ENCODE measurements at places on chromosomes 16 and 17. TPM values are rescaled to one million over a fixed set of nuclear protein-coding genes. Genes with fewer than 3 reads are reported as not detected.

MRPL12 gene
- total RNA-seq = 22.1 TPM

MT1B gene
- total RNA-seq = not detected

GRAPL gene
- total RNA-seq = 1.9 TPM

PHB1 gene
- 127 TPM for total RNA-seq

NPIPA7 gene
- 5.8 TPM for total RNA-seq

ZKSCAN2 gene
- 19.0 TPM for total RNA-seq

NPW gene
- total RNA-seq = 1.7 TPM

NMT1 gene
- total RNA-seq = 44.3 TPM

AXIN2 gene
- 8.4 TPM for total RNA-seq

GJC1 gene
- total RNA-seq = 7.9 TPM

TNFAIP1 gene
- 20.8 TPM for total RNA-seq

AFMID gene
- 37.4 TPM for total RNA-seq

NAA38 gene
- 166 TPM for total RNA-seq

APOH gene
- total RNA-seq = not detected
